ENCODE measurements at places on chromosomes 12 and 14. TPM values are rescaled to one million over a fixed set of nuclear protein-coding genes. Genes with fewer than 3 reads are reported as not detected.

GRCh38 chr14:76676539-76676938 lies 84.7 kb upstream of the VASH1 start:
- no peak for DNase-seq

DNA sequence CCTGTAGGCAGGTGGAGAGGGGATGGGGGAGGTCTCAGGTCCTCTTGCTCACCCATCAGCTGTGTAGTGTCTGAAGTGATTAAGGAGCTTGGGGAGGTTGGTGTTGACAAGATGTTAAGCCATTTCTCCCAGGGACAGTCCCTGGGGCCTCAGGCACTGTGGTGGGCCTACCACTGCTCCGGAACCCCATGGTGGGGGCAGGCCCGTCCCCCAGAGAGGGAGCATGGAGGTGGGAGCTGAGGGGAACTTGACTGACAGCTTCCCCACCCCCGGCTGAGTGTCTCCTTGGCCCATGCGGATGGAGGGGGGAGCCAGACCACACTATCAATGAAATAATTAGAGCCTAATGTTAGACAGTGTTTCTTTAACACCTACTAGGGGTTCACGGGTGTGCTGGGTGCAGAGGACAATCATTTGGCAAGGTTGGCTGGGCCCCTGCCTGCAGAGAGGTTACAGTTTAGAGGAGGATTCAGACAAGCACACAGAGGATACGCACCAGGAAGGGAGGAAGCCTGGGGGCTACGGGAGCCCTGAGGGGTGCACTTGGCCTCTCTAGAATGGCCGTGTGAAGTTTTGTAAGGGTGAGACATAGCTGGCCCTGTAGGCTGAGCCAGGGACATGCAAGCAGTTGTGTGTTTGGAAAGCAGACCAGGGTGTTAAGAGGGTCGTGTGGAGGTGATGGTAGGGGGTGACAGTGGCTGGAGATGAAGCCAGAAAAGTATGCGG lies 19.3 kb upstream of the KRT80 start:
- DNase-seq, result no peak

GRCh38 chr12:11724888-11725311 lies 75.4 kb downstream of the ETV6 start:
- no peak for DNase-seq

- DNase-seq, result peak; percentile 27
Measured at GRCh38 chr12:64098709-64099354, 123.3 kb downstream of the KICS2 start.

DNA sequence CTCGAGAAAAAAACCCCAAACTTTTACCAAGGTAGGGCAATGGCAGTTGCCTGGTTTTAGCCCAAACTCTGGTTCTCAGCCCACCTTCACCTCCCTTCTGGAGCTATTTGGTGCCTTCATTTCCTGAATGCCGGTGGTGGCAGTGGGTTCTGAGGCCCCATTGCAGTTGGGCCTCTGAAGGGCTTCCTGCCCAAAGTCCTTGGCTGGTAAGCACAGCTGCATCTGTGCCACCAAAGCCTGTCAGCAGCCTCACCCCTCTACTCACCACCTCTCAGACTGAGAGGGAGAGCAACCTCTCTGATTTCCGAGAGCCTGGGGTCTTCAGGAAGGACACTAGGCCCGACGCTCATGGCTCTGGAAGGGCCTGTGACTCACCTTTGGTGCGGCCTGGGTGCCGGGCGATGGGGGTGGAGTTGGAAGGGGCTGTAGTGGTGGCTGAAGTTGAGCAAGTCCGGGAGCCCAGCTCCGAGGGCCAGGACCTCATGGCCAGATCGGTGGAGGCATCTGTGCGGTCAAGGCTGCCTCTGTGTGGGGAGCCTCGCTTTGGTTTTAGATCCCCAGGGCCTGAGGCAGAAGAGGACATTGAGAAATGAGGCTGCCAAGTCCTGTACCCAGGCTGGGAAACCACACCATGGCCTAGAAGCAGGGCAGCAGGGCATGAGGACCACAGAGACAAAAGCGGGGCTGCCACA lies 38.6 kb upstream of the GPR68 start:
- no peak for DNase-seq

DNA sequence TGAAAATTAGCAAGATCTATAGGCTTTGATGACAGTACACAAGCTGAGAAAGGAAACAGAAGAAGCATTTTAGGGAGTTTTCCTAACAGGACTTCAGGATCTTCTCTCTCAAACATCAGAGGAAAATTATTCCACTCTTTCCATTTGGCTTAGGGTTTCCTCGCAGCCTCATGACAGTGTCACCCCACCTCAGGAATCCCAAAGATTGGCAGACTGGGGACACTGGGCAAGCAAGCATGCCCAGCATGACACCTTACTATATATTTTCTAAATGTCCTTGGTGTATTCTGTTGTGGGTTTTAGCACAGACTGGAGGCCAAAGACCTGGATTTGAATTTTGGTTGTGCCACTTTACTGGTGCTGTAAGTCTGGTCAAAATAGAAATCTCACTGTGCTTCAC lies 482.4 kb upstream of the SOX5 start:
- DNase-seq, result no peak

DNA sequence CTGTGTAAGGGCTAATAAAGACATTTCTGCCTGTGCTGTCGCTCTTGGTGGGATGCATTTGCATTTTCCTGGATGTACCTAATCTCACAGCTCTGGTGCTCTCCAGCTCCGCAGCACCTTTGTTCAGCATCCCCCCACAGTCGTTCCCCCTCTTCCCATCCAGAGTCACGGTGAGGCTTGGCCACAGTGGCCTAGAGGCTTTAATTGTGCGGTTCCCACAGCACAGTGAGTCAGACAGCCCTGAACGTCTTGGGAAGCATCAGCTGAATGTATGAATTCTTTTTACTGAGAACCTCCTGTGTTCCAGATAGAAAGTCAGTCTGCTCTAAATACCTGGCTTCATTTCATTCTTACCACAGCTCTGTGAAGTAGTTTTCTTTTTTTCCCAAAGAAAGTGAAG lies 28.7 kb downstream of the MLXIP start:
- DNase-seq, result peak; percentile 75

- DNase-seq, result no peak
Measured at GRCh38 chr12:38427442-38427841, 110.9 kb downstream of the ALG10B start.

GRCh38 chr14:101460521-101460920 lies 100.8 kb upstream of the DIO3 start:
- no peak for DNase-seq

The AKAP6 gene
- 1.5 TPM for total RNA-seq

The TOMM20L gene
- total RNA-seq, result not detected

The C12orf75 gene
- total RNA-seq, result 160 TPM

The LRFN5 gene
- total RNA-seq, result not detected

The FOXN4 gene
- not detected for total RNA-seq

The MYH6 gene
- total RNA-seq, result not detected

The NEUROD4 gene
- total RNA-seq, result not detected

The LALBA gene
- total RNA-seq, result not detected

The RNF212B gene
- total RNA-seq, result not detected

The CLEC1B gene
- total RNA-seq, result not detected
